ENCODE measurements at places on chromosomes 1 and 21.
A peak's percentile ranks its signal among the peaks of the same experiment; 100 is the strongest.

- H3K4me1 ChIP-seq: no peaks in the 10 kb centered on the region
- H3K36me3 ChIP-seq: no peaks in the 10 kb centered on the region
- peaks cover 7% of the 10 kb centered on the region for H3K27me3 ChIP-seq
- DNase-seq: no peak
These were observed 311.0 kb downstream of the ASTN1 start for GRCh38 chr1:176853503-176853902.

DNA sequence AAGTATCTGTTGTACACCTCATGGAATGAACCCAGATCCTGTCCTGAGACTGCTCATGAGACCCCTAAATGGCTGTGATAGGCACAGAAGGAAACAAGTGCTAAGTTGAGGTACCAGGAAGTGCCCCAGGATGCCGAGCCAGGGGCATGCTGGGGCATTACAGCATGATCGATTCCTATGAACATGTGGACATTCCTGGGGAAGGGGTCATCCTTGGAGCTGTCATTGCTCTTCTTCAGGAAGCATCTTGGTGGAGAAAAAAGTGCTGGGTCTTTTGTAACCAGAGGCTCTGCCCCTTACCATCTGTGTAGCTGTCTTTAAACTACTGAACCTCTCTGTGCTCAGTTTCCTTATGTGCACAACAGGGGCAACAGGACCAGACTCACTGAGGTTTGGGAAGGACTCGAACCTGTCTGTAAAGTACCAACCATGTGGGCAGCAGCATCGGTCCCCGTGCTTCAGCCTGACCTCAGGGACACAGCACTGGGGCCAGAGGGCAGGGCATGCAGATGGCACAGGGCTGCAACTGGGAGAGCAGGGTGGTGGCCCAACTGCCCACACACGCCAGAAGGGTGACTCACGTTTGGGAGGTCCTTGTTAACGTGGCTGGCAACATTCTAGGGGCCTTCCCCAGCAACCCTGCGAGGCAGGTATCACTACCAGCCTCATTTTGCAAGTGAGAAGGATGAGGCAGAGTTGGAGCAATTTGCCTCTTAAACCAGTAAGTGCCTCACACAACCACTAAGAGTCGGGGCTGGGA lies 142.3 kb upstream of the EDN2 start:
- H3K4me1 ChIP-seq: peaks cover 79% of the 10 kb centered on the region
- peak; percentile 83 for DNase-seq
- no peak overlapping the region for H3K4me3 ChIP-seq
- H3K27ac ChIP-seq: peak overlapping the region; percentile 91

GRCh38 chr1:26317146-26317545 lies 612 bp upstream of the CD52 start:
- no peaks in the 10 kb centered on the region for H3K27me3 ChIP-seq
- H3K36me3 ChIP-seq: peaks cover 8% of the 10 kb centered on the region
- peak overlapping the region; percentile 86 for H3K4me3 ChIP-seq
- DNase-seq: no peak
- H3K4me1 ChIP-seq: peaks cover 65% of the 10 kb centered on the region

GRCh38 chr1:61642475-61643232 lies 82.3 kb downstream of the TM2D1 start:
- H3K27me3 ChIP-seq: peaks cover 3% of the 10 kb centered on the region
- H3K27ac ChIP-seq: no peak overlapping the region
- H3K4me3 ChIP-seq: no peak overlapping the region
- DNase-seq: no peak
- no peaks in the 10 kb centered on the region for H3K36me3 ChIP-seq
- peaks cover 10% of the 10 kb centered on the region for H3K4me1 ChIP-seq

GRCh38 chr1:170214117-170215032 lies 68.6 kb downstream of the NTMT2 start:
- H3K27ac ChIP-seq: no peak overlapping the region
- no peak overlapping the region for H3K4me3 ChIP-seq
- H3K36me3 ChIP-seq: no peaks in the 10 kb centered on the region
- H3K27me3 ChIP-seq: peaks cover 26% of the 10 kb centered on the region

DNA sequence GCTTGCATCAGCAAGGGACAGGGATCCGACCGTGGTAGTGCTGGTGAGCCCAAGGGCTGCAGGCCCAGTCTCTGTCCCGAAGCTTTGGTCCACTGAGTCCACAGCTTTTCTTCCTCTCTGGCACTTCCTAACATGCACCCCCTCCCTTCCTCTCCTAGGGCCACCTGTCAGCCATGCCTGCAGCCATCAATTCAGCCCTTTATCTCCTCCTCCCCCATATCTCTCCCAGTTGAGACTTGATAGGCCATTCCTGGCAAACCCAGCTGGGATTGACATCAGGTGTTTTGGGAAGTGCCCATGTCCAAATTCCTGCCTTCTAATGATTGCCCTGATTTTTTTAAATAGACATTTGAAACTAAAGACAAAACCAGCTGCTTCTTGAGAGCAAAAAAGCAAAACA lies 25.6 kb downstream of the HLX start:
- no peaks in the 10 kb centered on the region for H3K36me3 ChIP-seq
- H3K27ac ChIP-seq: no peak overlapping the region
- no peak for DNase-seq
- no peaks in the 10 kb centered on the region for H3K4me1 ChIP-seq
- H3K4me3 ChIP-seq: no peak overlapping the region

DNA sequence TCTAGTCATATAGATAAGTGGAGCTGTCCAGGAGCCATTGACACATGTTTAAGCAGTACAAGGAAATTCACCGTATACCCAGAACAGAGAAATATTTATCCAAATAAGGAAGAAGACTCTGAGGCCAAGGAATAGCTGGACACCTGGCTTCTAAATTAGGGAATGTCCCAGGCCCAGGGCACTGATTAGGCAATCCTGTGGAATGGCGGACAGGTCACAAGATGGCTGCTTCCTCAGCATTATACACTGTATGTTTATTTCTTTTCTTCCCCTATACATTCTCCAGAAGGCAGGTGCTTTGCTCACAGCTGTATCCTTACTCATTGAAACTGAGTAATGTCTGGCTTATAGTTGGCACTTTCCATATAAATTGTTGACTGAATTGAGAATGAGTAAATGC lies 59.4 kb downstream of the ST6GALNAC3 start:
- H3K27me3 ChIP-seq: no peaks in the 10 kb centered on the region
- no peak for DNase-seq
- no peak overlapping the region for H3K27ac ChIP-seq
- no peaks in the 10 kb centered on the region for H3K36me3 ChIP-seq
- H3K4me3 ChIP-seq: no peak overlapping the region

GRCh38 chr21:35528116-35529042 lies 479.3 kb upstream of the RUNX1 start:
- peak overlapping the region; percentile 82 for H3K4me3 ChIP-seq
- DNase-seq: peak; percentile 80
- no peaks in the 10 kb centered on the region for H3K27me3 ChIP-seq
- H3K36me3 ChIP-seq: no peaks in the 10 kb centered on the region
- H3K27ac ChIP-seq: peak overlapping the region; percentile 87

GRCh38 chr21:35113064-35113463 lies 64.0 kb upstream of the RUNX1 start:
- DNase-seq: peak; percentile 52
- H3K4me3 ChIP-seq: no peak overlapping the region
- H3K4me1 ChIP-seq: peaks cover 18% of the 10 kb centered on the region
- peak overlapping the region; percentile 47 for H3K27ac ChIP-seq

DNA sequence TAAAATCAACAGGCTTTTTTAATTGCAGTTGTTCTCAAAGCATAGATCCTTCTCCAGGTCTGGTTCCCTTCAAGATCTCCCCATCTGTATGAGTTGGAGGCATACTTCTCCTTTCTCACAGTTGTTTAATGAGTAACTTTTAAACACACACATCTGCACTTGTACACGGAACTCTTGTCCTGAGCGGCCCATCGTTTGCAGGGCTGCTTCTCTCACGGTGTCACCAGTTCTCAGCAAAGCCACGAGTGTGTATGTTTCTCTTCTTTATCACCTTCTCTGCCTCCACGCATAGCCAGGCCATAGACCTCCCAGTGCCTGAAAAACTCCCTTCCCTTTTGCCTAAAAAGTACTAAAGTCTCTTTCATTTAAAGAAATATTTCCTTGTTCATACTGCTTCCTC lies 68.7 kb upstream of the ROR1 start:
- H3K36me3 ChIP-seq: no peaks in the 10 kb centered on the region
- peaks cover 4% of the 10 kb centered on the region for H3K4me1 ChIP-seq
- DNase-seq: no peak
- no peak overlapping the region for H3K4me3 ChIP-seq

- H3K27ac ChIP-seq: no peak overlapping the region
- no peaks in the 10 kb centered on the region for H3K4me1 ChIP-seq
- peaks cover 7% of the 10 kb centered on the region for H3K27me3 ChIP-seq
- no peaks in the 10 kb centered on the region for H3K36me3 ChIP-seq
- DNase-seq: no peak
These were observed 399.4 kb downstream of the PTPRU start for GRCh38 chr1:29635501-29636263.

GRCh38 chr1:235571482-235571881 lies 67.2 kb upstream of the B3GALNT2 start:
- DNase-seq: no peak
- H3K36me3 ChIP-seq: no peaks in the 10 kb centered on the region
- no peaks in the 10 kb centered on the region for H3K27me3 ChIP-seq
- no peak overlapping the region for H3K4me3 ChIP-seq
- H3K27ac ChIP-seq: no peak overlapping the region

GRCh38 chr21:42028766-42029425 lies 18.7 kb upstream of the ZBTB21 start:
- H3K27me3 ChIP-seq: no peaks in the 10 kb centered on the region
- no peaks in the 10 kb centered on the region for H3K36me3 ChIP-seq
- H3K4me3 ChIP-seq: no peak overlapping the region
- no peaks in the 10 kb centered on the region for H3K4me1 ChIP-seq

GRCh38 chr1:3672231-3672970 lies 20.1 kb downstream of the TP73 start:
- peaks cover 8% of the 10 kb centered on the region for H3K27me3 ChIP-seq
- DNase-seq: no peak
- H3K4me3 ChIP-seq: no peak overlapping the region
- H3K36me3 ChIP-seq: no peaks in the 10 kb centered on the region
- peaks cover 5% of the 10 kb centered on the region for H3K4me1 ChIP-seq

GRCh38 chr1:25080294-25081209 lies 150.5 kb upstream of the RUNX3 start:
- no peak overlapping the region for H3K27ac ChIP-seq
- H3K4me1 ChIP-seq: no peaks in the 10 kb centered on the region
- no peak overlapping the region for H3K4me3 ChIP-seq
- DNase-seq: no peak
- H3K36me3 ChIP-seq: no peaks in the 10 kb centered on the region

DNA sequence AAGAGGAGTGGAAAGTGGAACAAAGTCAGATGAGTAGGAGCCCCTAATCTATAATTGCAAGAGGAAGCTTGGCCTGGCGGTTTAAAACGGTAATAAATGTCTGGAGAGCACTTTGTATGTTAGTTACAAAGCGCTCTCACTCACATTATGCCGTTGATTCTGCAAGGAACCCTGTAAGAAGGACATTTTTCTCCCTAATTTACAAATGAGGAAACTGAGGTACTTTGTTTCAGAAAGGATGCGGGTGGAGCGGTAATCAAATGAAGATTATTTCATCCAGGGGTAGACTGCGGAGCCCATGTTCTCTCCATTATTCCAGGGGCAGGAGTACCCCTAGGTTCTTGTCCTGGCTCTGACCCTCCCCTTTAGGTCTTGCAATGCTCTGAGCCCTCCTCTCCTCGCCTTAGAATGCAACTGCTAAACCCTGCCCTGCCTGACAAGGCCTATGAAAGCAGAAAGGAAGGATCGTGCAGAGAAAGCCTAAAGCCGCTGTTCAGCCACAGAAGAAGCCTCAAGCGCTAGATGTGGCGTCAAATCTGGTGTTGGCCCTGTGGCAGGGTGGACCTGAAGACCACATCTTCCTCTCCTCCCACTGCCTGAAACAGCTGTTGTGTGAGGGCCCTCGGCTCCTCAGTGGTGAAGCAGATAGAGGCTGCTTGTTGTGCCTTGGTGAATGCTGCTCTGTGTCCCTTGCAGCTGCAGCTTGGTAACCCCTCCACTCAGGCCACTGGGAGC lies 588 bp upstream of the PACC1 start:
- peaks cover 23% of the 10 kb centered on the region for H3K4me1 ChIP-seq
- DNase-seq: no peak
- H3K27ac ChIP-seq: peak overlapping the region; percentile 72
- peaks cover 9% of the 10 kb centered on the region for H3K36me3 ChIP-seq
- H3K4me3 ChIP-seq: peak overlapping the region; percentile 95

DNA sequence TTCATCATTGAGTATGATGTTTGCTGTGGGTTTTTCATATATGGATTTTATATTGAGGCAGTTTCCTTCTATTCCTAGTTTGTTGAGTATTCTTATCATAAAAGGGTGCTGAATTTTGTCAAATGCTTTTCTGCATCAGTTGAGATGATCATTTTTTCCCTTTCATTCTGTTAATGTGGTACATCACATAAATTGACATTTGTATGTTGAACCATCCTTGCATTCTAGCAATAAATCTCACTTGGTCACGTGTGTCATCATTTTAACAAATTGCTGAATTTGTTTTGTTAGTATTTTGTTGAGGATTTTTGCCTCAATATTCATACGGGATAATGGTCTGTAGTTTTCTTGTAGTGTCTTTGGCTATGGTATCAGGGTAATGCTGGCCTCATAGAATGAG lies 19.9 kb downstream of the TTC34 start:
- H3K27ac ChIP-seq: no peak overlapping the region
- no peak overlapping the region for H3K4me3 ChIP-seq
- peaks cover 3% of the 10 kb centered on the region for H3K36me3 ChIP-seq
- H3K27me3 ChIP-seq: peaks cover 23% of the 10 kb centered on the region
- no peak for DNase-seq

GRCh38 chr1:185156854-185157598 lies at the start of the genes SWT1 and TRMT1L:
Gene SWT1, plus strand, starts transcription at chr1:185157167. Its CDS starts 3,675 bp downstream, at chr1:185160842.
Gene TRMT1L, minus strand, starts transcription at chr1:185156953. Its CDS starts 241 bp downstream, at chr1:185156712.
- peaks cover 4% of the 10 kb centered on the region for H3K36me3 ChIP-seq
- no peaks in the 10 kb centered on the region for H3K27me3 ChIP-seq
- H3K4me3 ChIP-seq: peak within 1 kb of the TSS; percentile 92
- peak; percentile 98 for DNase-seq
- H3K27ac ChIP-seq: peak within 1 kb of the TSS; percentile 91
- peaks cover 44% of the 10 kb centered on the region for H3K4me1 ChIP-seq

- no peaks in the 10 kb centered on the region for H3K36me3 ChIP-seq
- H3K4me3 ChIP-seq: no peak overlapping the region
- H3K27me3 ChIP-seq: peaks cover 4% of the 10 kb centered on the region
- no peak overlapping the region for H3K27ac ChIP-seq
- no peak for DNase-seq
- no peaks in the 10 kb centered on the region for H3K4me1 ChIP-seq
These were observed 19.1 kb upstream of the TMCO1 start for GRCh38 chr1:165787741-165788140.

DNA sequence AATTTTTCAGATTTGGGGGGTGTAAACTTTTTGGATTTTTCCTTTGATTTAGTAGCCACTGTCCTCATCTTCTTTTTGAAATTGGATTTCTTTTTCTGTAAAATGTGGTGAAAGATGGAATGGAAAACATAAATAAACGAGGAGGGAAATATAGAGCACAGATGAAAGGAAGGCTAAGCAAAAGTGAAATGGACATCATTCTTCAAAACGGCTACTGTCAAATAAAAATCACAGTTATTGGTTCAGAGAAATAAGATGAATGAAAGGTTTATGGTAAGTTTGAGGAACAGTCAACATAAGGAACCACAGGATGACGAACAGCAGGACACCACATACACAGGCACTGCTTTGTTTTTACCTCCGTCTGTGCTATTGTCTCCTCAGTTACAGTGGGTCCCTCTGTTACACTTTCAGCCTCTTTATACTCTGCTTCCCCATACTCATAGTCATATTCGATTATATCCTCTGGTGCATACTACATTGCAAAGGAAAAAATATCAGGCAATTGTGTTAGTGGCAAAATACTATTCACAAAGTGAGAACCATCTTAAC lies 82.4 kb downstream of the COL11A1 start:
- no peaks in the 10 kb centered on the region for H3K4me1 ChIP-seq
- H3K36me3 ChIP-seq: no peaks in the 10 kb centered on the region
- no peak for DNase-seq
- no peaks in the 10 kb centered on the region for H3K27me3 ChIP-seq
- H3K4me3 ChIP-seq: no peak overlapping the region

GRCh38 chr1:185058876-185059275 lies 13.5 kb downstream of the RNF2 start:
- DNase-seq: no peak
- H3K4me1 ChIP-seq: peaks cover 55% of the 10 kb centered on the region
- H3K4me3 ChIP-seq: no peak overlapping the region
- no peaks in the 10 kb centered on the region for H3K27me3 ChIP-seq
